ENCODE measurements at places on chromosomes 3 and 15.
A peak's percentile ranks its signal among the peaks of the same experiment; 100 is the strongest.

GRCh38 chr3:7687428-7688147 lies 814.0 kb upstream of the LMCD1 start:
- no peak for DNase-seq

DNA sequence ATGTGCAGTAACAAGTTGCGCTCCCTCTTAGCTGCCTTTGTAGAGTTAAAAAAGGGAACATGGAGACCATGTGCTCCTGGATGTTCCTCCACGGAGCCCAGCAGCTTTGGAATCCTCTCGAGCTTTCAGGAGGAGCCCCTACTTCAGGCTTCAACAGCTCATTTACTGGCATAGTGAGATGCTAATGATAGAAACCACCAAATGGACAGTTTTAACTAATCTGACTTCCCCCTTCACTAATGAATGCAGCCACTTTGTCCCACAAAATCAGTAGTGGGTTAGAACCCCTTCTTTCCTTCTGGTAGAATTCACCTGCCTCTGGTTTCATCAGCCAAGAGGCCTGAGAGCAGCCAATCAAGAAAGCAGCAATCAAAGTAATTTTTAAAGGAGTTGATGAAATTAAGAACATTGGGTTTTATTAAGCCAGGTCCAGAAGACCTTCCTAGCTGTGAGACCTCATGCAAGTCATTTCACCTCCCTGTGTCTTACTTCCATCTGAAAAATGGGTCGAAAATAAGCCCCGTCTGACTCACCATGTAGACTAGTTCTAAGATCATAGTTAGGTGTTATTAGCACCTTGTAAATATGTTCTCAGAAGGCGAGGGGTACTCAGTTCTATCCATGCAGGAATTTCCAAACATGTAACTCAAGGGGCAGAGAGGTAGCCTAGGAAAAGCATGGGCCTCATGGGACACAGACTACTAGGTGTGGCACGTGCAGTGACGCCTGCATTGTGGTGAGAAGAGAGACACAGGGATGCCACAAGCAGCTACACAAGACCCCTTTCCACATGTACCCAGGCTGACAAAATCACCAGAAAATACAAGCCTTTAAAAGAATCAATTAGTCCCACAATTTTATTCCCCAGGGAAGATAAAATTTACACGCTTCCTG lies 179.7 kb upstream of the LPP start:
- no peak for DNase-seq

GRCh38 chr3:140394488-140395133 lies 283.3 kb upstream of the TRIM42 start:
- DNase-seq = no peak

DNA sequence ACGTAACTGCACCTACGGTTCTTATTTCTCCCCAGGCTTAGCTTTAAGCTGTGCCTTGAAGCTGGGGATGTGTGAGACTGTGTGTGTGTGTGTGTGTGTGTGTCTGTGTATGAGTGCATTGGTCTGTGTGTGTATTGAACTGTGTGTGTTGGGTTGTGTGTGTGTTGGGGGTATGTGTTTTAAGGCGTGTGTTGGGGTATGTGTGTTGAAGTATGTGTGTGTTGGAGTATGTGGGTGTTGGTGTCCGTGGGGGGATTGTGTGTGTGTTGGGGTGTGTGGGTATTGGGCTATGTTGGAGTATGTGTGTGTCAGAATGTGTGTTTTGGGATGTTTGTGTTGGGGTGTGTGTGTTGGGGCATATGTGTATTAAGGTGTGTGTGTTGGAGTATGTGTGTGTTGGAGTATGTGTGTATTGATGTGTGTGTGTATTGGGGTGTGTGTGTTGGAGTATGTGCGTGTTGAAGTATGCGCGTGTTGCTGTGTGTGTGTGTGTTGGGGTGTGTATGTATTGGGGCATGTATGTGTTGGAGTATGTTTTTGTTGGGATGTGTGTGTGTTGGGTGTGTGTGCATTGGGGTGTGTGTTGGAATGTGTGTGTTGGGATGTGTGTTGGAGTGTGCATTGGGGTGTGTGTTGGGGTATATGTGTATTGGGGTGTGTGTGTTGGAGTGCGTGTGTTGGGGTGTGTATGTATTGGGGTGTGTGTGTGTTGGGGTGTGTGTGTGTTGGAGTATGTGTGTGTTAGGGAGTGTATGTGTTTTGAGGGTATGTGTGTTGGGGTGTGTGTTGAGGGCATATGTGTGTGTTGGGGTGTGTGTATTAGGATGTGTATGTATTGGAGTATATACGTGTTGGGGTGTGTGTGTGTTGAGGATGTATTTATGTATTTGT lies 76.4 kb downstream of the LSM3 start:
- no peak for DNase-seq

GRCh38 chr3:172201136-172201869 lies 161.9 kb downstream of the FNDC3B start:
- DNase-seq = peak; percentile 33

All from small intestine (tissue), 16 donors.